ENCODE measurements at places on chromosomes 13 and 19.

GRCh38 chr19:3159565-3159964, 19.0 kb upstream of the S1PR4 start:
- no peak for DNase-seq

DNA sequence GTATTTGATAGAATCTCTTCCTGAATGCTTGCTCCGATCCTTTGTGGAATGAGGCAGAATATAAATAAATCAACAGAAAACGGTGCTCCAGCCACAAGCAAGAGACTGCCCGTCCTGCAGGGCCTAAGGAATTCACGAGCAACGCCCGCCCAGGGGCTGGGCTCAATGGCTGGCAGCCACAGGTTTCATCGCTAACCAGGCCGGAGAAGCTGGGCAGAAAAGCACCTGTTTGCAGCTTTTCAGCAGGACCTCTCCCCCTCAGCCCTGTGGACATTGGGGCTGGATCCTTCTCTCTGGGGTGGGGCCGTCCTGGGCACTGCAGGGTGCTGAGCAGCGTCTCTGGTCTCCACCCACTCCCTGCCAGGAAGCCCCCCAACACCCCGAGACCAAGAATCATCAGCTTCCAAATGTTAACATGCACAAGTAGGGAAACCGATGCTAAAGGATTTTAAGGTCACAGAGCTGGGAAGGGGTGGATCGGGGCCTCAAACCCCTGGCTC, 102.5 kb downstream of the GADD45B start:
- no peak for DNase-seq

DNA sequence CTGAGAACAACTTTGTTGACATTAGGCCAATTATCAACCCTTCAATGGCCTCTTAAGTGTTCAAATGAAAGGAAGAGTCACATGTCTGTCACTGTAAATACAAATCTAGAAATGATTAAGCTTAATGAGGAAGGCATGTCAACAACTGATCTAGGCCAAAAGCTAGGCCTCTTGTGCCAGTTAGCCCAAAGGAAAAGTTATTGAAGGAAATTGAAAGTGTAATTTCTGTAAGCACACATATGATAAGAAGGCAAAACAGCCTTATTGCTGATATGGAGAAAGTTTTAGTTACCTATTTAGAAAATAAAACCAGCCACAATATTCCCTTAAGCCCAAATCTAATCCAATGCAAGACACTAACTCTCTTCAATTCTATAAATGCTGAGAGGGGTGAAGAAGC, 604.7 kb downstream of the SLITRK6 start:
- DNase-seq, result no peak

GRCh38 chr13:25943081-25943480, 108.7 kb downstream of the SHISA2 start:
- DNase-seq, result no peak

DNA sequence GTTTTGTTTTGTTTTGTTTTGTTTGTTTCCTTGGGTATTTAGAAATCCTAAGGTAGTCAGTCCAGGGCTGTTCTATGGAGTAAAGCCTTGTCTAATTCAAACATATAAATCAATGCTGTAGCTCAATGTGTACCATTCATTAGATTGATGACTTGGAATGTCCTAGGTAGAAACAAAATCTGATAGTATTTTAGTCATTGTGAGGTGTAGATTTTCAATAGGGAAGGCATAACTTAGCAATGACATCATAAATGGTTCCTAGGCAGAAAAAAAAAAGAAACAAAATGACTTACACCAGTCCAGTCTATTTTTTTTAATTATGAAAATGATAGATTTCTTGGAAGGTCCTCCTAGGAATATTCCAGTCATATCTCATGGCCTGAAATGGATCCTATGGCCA, 189.9 kb downstream of the SPRY2 start:
- no peak for DNase-seq

- no peak for DNase-seq
Measured at GRCh38 chr13:40975441-40975840, 43.7 kb downstream of the ELF1 start.

DNA sequence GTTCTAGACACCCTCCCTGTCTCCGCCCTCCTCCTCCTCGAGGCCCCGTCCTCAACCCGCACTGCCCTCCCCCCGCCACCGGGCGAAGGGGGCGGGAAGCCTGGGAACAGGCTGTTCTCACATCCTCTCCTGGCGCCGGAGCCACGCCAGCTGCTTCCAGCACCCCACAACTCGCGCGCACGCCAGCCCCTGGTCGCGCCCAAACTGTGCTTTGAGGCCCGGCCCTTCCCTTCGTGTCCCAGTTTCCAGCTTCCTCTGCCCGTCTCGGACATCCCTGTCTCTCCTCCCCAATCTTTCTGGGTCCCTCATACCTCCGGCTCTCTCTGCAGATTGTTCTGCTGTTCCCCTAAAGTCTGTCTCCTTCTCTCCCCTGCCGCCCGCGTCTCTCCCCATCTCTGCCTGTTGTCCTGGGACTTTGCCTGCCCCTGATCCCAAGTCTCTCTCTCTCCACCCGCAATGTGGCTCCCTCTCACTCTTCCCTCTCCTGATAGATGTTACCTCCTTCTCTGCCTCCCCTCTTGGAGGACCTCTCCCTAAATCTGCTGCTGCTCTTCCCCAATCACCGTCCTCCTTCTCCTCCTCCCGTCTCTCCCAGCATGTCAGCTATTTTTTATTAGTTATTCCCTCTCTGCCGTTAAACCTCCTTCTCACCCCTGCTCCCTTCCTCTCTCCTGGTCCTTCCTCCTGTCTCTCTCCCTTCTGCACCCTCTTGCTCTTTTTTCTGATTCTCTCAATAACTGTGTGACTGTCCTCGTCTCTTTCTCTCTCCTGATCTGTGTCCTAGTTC, 14.2 kb downstream of the DPF1 start:
- DNase-seq, result no peak

- no peak for DNase-seq
Measured at GRCh38 chr13:49060678-49061387, 85.1 kb downstream of the FNDC3A start.

- no peak for DNase-seq
Measured at GRCh38 chr19:45782820-45783785, 813 bp upstream of the DMPK start.

GRCh38 chr13:51581148-51581820, 3.0 kb upstream of the WDFY2 start:
- no peak for DNase-seq

GRCh38 chr13:30016398-30016797, 166.0 kb upstream of the UBL3 start:
- no peak for DNase-seq

DNA sequence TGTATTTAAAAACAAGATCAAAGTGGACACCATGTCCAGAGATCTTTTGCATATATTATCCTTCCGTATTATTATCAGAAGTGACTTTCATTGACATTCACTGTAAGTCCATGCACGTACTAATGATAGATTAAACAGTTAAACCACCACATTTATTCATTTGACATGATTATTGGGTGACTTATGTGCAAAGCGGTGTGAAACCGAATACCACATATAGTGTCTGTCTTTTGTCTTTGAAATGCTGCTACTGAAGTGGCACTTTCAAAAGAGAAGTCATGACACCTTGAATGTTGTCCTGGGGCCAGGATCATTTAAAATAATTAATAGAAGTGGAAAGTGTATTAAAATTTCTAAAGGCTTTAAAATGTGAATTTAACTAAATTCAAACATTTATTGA, 100.1 kb downstream of the ERCC5 start:
- DNase-seq, result no peak

DNA sequence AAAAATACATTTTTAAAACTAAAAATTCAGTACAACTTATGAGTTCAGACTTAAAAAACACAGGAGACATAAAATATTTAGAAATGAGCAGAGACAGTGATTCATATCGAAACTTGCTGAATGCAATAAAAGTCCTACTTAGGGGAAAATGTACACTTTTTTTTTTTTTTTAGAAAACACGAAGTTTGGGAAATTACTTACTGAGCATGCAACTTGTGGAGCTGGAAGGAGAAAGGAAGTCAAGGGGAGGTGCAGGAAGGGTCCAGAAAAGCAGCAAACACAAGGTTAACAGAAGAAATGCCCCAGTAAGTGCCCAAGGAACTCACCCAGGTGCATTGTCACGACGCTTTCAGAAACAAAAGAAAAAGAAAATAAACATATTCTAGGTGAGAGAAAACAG, 18.6 kb upstream of the LAIR1 start:
- DNase-seq, result no peak

DNA sequence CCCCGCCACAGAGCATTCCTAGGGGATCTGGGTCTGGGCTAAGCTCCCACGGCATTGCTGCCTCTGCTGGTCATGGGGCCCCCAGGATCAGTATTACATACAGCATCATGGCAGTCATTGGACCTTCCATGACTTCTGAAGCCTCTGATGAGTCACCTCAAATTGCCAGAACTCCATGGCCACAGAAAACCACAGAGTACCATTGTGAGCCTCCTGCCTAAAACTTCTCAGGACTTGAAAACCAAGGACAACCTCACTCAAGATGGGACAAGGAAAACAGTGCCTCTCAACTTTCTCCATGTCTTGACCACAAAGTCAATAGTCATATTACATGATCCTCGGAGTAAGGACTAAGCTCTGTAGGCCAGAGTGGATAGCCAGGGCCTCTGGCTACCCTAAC, 306.0 kb downstream of the GPC5 start:
- DNase-seq, result no peak

DNA sequence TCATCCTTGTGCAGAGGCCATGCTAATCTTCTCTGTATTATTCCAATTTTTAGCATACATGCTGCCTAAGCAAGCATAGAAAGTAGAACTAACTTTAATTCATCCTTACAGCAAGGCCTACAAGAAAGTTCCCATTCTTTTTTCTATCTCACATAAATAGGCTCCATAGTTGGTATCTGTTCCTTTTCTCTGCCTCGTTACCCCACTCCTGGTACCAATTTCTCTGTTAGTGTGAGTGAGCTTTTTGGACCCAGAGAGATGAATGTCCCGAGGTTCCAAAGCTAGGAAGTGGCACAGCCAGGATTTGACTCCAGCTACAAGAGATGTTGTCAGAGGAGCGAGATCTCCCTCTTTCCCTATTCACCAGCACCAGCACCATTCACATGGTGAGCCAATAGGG, 9.7 kb downstream of the HIF3A start:
- DNase-seq, result no peak

- DNase-seq, result no peak
Measured at GRCh38 chr13:28411831-28412353, 83.0 kb downstream of the FLT1 start.

DNA sequence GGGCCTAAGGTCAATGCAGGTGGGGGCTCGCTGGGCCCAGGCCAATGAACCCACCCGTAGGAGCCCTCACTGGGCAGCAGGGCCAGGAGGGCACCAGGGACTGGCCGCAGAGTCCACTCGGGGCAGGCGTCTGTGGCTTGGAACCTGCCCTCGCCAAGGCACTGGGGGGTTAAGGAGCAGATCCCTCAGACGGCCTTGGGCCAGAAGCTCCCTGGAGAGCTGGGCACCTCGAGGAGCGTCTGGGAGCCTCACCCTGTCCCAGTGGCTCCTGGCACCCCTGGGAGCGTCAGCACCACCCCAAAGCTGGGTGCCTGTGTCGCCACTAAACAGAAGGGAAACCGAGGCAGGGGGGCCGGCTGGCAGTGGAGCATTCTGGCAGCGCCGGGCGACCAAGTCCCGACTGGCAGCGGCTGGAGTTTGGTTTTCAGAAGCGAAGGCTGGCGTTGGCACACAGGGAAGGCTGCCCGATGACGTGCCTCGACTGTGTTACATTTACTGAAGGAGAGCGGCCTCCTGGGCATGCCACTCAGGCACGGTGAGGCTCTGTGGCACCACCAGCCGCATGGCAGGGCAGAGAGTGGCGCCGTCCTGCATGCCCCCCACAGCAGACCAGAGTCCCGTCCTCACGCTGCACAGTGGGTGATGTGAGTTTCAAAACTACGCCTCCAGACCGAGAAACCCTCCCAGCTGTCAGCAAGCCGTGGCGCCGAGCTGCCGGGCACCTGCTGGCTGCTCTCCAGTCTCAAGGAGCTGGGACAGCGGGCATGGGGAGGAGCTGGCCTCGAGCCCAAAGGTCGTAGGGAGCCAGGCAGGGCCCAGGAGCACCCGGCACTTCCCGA, 9.2 kb upstream of the MEX3D start:
- DNase-seq, result no peak

GRCh38 chr19:6065685-6066374, 44.5 kb downstream of the RFX2 start:
- no peak for DNase-seq

GRCh38 chr13:31431722-31432137, 232.0 kb downstream of the B3GLCT start:
- DNase-seq, result no peak

- DNase-seq, result no peak
Measured at GRCh38 chr19:20351244-20351643, 184.2 kb downstream of the ZNF486 start.

- no peak for DNase-seq
Measured at GRCh38 chr13:27091451-27091850, 80.2 kb downstream of the USP12 start.

GRCh38 chr19:18737954-18738351, 53.2 kb downstream of the COMP start:
- DNase-seq, result no peak

- no peak for DNase-seq
Measured at GRCh38 chr13:32086791-32087441, 55.3 kb downstream of the FRY start.

DNA sequence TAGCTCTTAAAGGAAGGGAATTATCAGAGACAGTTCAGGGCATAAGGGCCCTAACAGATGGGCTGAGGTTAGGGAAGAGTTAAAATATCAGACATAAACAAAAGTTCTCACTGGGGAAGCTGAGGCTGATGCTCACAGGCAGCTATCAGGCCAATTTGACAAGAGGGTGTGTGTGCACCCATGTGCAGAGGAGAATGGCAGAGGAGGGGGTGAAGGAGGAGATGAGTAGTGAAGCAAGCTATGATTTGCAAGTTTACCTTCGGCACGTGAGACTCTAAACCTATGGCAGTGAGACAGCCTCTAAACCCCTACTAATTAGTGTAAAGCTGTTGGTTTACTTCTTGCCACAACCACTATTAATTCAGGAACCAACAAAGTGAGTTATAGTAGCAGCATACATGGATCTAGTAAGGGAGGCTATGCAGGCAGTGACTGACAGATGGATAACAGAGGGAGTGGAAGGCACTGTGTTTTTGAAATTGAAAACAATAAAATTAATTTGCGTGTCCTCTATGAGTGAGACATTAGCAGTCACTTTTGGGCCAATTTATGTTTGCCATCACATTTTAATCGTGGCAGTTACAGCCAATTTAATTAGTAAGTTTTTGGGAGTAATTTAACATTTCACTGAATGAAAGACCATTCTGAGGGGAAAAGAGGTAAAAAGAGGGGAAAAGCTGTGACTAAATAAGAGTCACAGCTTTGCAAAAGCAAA, 99.6 kb upstream of the HTR2A start:
- no peak for DNase-seq

All from SHP77 treated with DMSO at 0.1 percent for 48 hours (cell line).